ENCODE measurements at places on chromosomes 3 and 15. TPM values are rescaled to one million over a fixed set of nuclear protein-coding genes. Genes with fewer than 3 reads are reported as not detected.

Gene NEK10
- total RNA-seq, result 2.7 TPM

DNA sequence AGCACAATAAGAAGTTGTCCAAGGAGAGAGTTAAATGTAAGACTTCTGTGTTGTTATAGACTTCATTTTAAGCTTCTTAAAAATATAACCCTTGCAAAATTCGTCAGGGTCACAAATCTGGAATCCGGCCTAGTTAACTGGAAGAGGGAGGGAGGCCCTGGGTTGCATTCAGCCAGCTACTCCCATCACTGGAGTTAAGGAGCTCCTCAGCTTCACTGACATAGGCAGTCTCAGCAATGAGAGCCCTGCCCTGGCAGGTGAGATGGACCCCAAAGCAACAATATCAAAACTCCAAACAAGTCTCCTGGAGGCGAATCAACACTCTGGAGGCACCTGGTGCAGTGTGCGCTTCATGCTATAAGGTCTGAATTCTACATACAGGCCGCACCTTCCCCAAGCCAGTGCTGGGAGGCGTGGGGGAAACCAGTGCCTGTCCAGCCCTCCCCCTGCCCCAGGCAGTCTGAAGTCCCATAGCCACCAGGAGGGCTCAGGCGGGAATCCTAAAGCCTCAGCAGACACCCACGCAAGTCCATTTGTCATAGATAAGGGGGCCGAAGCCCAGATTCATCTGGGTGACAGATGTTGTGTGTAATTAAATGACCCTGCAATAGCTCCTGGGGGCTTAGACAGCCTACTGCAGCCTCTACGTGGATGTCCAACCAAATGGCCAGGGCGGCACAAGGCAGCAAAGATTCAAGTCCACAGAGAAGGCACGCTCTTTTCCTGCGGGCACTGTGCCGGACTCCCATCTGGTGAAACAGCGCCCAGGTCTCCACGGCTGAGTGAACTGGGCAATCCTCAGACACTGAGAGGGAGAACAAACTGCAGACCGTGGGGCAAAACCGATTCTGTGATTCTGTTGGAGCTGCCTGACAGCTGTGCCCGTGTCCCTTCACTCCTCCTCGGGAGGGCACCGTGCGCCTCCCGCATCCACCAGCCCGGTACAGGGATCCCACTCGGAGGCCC is 64.9 kb downstream of the ATP10A start:
- DNase-seq, result no peak

GRCh38 chr3:41508063-41508696 is 308.9 kb downstream of the CTNNB1 start:
- no peak for DNase-seq

DNA sequence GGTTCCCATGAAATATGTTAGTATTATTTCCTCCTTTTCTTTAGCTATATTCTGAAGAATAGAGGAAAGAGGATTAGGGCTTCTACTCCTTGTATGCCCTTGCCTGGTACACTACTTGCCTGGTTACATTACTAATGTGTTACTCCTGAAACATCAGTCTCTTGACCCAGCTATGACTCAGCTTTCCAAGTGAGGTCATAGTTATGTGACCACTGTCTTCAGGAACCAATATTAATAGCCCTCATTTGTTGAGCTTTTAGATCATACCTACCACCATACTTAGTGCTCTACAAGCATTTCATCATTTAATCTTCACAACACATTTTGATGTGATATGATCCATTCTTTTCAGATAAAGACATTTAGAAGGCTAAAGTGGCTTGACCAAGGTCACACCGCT is 60.3 kb downstream of the CMSS1 start:
- DNase-seq, result no peak

DNA sequence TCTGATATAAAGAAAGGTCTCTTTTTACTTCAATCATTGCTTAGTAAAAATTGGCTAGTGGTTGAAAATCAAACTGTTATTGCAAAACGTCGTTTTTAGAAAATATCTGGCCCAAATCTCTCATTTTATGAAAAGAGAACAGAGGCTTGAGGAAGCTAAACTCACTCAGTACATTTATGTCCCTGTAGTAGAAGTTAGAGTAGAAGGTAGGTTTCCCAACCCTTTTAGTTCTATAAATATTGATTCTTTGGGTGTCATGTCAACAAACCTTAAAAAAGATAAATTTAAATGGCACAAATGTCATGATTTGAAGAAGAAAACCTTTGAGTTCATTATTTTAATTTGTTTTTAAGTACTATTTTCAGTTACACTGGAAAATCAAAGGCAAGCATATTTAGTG is 722.3 kb upstream of the NECTIN3 start:
- DNase-seq, result no peak

Gene CFAP20DC
- total RNA-seq, result 0.10 TPM

DNA sequence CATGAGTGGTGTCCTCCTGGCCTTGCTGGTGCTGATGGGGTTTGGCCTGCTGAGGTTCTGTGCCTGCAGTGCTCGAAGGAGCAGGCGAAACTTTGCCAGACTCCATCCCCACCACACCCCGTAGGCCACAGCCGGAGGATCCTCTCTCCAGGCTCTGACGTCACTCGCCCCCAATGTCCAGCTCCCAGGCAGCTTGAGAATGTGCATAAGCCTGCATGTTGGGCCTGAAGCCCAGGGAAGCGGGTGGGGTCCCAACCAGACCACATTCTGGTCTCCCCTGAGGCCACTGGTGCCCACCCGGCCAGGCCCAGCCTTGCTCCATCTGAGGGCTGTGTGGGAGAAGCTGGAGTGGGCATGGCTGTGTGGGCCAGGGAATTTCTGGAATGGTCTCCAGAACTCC is 109.8 kb downstream of the ASB7 start:
- peak; percentile 72 for DNase-seq

DNA sequence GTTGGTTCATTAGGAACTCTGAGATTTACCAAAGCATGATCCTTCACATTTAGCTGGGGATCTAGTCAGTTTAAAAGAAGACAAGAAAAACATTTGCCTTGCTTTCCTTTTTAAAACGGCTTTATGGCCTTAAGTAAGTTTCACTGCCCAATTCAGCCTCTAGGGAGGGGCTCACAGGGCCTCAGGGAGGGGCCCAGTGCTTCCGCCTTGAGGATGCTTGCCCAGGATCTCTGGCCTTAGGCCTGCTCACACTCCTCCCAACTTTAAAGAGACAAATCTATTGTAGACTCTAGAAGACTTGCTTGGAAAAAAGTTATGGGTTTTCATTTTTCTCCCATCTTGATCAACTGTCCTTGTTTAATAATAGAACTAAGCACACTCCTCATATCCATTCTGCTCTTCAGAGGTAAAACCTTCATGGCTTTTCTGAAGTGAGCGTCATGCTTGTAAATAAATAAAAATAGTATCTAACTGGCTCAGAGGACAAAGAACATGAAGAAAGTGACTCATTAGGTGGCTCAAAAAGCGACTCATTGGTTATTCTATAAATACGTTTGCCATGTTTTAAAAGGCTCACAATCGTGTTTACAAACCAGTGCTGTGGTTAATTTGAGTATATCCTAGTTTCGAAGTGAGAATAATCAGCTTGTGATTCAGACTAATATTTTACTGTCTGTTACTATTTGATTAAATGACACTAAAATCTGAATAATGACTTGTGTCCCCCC is 13.7 kb downstream of the PDHB start:
- DNase-seq, result no peak

All from ovary (tissue), 10 donors.